ENCODE measurements at places on chromosomes 2 and 18.
A peak's percentile ranks its signal among the peaks of the same experiment; 100 is the strongest.

DNA sequence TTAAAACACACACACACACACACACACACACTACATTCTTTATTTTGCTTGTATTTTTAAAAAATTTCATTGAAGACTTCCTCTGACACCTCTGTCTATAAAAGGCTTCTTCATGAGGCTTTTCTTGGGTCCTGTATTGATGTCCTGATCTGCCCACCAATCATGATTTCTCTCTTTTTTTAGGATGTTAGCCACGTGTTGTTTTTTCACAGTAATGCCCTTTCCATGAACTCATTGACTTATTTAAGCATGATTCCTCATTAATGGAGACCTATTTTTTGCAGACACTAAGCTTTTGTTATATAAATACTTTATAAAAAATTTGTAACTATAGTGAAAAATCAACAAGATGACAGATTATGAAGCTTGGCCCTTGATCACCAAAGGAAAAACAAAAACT, 173.8 kb upstream of the CNTNAP5 start:
- no peak for DNase-seq

- no peak for DNase-seq
These were observed 146.2 kb downstream of the MBP start for GRCh38 chr18:76986406-76986805.

DNA sequence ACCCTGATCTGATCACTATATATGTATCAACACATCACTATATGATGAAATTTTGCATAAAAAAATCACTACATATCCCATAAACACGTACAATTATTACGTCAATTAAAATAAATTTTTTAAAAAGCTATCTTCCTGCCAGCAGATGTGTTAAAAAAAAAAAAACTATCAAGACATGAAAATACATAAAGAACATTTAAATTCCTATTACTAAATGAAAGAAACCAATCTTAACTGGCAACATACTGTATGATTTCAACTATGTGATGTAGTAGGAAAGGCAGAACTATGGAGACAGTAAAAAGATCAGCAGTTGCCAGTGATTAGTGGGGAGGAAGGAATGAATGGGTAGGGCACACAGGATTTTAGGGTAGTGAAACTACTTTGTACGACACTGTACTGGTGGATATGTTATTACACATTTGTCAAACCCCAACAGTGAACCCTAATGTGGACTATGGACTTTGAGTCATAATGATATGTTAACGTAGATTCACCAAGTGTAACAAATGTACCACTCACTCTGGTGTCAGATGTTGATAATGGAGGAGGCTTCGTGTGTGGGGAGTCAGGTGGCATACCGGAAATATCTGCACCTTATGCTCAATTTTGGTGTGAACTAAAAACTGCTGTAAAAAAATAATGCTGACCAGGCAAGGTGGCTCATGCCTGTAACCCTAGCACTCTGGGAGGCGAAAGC, 27.4 kb downstream of the USP34 start:
- no peak for DNase-seq

- DNase-seq: no peak
These were observed 470.8 kb downstream of the RIT2 start for GRCh38 chr18:42644729-42645131.

DNA sequence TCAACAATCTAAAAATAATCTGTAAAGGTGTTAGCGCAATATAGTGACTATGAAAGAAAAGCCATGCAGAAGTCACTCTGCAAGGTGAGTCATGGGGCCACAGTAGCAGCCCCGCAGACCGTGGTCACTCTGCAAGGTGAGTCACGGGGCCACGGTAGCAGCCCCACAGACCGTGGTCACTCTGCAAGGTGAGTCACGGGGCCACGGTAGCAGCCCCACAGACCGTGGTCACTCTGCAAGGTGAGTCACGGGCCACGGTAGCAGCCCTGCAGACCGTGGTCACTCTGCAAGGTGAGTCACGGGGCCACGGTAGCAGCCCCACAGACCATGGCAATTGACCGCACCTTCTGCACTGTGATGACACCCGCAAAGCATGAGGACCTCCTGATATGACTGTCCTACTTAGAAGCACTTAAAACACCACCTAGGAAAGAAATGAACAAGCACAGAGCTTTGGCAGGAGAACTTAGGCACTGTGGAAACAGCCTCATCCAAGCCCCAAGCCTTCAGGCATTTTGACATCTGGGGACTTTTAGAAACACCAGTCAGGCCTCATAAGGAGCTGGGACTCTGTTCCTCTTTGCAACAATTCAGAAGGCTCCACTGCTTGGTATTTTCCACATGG, 70.1 kb downstream of the LDLRAD4 start:
- DNase-seq: no peak

DNA sequence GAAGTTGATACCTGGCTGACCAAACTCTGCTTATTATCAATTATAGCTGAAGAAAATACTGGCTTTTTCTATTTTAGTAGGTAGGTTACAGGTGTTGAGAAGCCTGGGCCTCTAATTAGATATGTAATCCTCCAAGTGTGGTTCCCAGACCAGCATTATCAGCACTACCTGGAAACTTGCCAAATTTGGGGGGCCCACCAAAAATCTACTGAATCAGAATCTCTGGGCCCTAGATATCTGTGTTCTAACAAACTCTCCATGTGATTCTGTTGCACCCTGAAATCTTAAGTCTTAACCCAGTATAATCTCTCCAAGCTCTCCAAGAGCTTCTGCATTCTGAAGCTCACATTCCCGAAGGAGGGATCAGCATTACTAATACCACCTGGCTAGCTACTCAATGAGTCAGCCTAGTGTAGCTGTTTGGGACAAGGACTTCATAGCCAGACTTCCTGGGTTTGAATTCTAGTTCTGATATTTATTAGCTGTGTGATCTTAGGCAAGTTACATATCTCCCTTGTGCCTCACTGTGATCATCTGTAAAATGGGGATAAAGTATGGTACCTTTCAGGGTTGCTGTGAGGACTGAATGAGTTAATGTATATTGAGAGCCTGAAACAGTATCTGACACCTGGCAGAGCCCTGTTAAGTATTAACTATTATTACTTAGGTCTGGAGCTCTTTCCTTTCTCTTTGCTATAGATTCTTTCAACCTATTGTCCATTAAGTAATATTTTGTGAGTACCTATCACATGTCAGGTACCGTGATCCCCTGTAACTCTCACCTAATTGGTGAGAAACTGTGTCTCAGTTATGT, 94.1 kb upstream of the CD302 start:
- peak; percentile 82 for DNase-seq

DNA sequence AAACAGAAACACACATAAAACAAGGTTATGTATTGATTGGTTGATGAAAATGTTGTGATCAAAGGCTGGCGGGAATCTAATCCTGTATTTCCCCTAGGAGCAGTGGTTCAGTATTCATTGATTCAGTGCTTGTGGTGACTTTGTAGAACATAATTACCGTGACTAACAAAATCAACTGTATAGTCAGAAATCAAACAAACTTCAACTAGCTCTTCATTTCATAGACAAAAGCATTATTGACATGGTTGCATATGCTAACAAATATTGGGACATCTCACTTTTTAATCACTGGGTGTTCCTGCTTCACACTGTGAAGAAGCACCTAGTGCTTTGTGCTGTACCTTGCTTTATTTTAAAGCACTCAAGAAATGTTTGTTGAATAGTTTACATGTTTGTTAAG, 41.4 kb downstream of the USP14 start:
- DNase-seq: no peak

- DNase-seq: peak; percentile 75
These were observed 806 bp downstream of the RFX8 start for GRCh38 chr2:101473911-101474701.

DNA sequence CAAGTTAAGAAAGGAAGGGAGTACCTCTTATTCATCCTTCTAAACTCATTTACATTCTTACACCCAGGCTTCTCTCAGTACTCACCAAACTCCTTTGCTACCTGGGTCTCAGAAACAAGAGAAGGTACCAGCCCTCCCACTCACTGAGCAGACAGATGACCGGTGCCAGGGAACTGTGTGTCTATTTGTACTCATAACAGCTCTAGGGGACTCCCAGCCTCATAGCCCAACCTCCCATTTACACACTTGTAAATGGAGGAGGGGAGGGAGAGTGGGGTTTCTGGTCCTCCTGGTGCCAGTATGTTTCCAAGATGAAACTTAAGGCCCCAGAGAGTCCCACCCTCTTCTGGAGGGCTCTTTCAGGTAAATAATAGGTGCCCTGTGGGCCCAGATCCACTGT, 42.8 kb upstream of the SIGLEC15 start:
- DNase-seq: no peak

DNA sequence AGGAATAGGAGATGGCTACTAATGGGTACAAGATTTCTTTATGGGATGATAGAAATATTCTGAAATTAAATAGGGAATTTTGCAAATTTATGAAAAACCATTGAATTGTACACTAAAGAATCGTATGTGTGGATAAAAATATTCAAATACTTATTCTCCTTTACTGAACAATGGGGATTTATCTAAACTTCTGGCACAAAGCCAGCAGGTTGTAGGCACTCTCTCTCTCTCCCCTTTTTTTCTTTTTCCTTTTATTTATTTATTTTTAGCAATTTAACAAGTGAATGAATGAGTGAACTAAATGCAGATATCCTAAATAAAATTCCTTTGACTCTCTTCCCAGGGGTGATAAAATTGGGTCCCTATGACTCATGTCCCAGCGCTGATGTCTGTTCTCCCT, 21.9 kb upstream of the SCYGR2 start:
- DNase-seq: no peak

- DNase-seq: no peak
These were observed 434 bp upstream of the DUSP19 start for GRCh38 chr2:183078163-183078463.

DNA sequence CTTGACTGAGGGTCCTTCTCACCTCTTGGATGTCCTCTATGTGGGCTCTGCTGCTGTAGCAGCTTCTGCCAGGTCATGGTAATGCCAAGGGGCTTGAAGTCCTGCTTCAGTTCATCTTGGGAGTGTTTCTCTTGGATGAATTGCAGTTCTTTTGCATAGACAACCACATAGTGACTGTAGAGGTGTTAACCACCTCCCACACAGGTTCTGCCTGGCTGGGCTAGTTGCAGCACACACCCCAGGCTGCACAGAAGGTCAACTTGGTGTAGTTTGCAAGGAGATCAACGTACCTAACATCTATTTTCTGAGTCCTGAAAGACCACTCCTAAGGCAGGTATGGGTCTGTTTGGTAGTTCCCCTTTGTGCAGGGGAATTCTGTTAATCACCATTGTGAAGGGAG, 108.1 kb downstream of the ADCYAP1 start:
- no peak for DNase-seq

DNA sequence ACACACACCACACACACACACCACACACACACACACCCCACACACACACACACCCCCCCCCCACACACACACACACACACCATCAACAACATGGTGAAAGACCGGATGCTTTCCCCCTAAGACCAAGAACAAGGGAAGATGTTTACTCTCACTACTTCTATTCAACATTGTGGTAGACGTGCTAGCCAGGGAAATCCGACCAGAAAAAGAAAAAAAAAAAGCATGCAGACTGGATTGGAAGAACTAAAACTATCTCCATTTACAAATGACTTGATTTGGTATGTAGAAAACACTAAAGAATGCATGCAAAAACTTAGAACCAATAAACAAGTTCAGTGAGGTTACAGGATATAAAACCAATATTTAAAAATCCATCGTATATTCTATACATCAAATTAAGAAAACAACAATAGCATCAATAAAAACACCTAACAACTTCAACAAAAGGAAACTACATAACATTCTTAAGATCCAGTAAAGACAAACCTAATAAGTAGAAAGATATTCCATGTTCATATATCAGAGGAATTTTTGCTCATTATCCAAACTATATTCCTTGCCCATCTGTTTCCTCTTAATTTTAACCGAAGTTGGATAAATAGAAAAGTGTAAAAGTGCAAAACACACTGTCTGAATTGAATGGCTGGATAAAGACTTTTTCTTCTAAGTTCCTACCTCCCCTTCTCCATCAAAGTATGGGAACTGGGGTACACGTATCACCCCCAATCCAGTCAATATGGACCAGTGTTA, 51.5 kb upstream of the RNU4ATAC start:
- peak; percentile 34 for DNase-seq

DNA sequence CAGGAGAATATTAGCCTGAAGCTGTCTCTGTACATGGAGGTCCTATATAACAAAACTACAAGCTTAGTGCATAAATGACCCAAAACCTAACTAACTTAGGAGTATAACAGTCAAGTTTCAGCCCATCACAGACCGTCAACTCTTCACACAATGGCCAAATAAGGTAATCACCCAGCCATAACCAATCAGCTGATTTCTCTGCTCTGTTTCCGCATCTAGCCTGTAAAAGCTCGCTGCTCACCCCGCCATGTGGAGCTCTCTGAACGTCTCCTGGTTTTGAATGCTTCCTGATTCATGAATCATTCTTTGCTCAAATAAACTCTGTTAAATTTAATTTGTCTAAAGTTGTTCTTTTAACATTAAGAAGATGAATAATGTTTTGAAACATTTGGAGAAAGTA, 593.6 kb downstream of the TMX3 start:
- peak; percentile 19 for DNase-seq

- no peak for DNase-seq
These were observed 89.0 kb downstream of the MARCHF4 start for GRCh38 chr2:216283038-216283900.

DNA sequence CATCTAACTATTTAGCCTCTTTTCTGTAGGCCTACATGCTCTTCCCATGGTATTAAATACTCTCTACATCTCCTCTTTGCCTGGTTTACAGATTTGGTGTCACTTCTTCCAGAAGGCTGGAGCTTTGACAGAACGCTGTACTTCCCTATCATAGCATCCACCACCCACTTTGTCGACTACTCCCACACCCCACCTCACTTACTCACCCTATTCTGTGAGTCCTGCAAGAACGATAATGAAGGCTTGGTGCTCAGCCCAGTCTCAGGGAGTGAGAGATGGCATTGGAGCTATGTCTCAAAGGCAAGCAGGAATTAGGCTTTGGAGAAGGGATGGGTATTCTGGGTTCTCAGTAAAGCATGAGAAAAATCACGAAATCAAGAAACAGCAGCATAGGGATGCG, 20.3 kb upstream of the KDM3A start:
- no peak for DNase-seq

GRCh38 chr18:23924813-23925212, 89.7 kb upstream of the TTC39C start:
- peak; percentile 60 for DNase-seq
